Prostate gland (tissue), 2 donors: ENCODE measurements at places on chromosomes 3 and 15. TPM values are rescaled to one million over a fixed set of nuclear protein-coding genes. Genes with fewer than 3 reads are reported as not detected.
A peak's percentile ranks its signal among the peaks of the same experiment; 100 is the strongest.

MLF1 gene
- 65.0 TPM for total RNA-seq

NUSAP1 gene
- total RNA-seq, result 28.2 TPM

GPR176 gene
- 28.3 TPM for total RNA-seq

PCOLCE2 gene
- total RNA-seq, result 14.2 TPM

GRAMD1C gene
- 7.4 TPM for total RNA-seq

OR4F15 gene
- not detected for total RNA-seq

HRG gene
- not detected for total RNA-seq

DNA sequence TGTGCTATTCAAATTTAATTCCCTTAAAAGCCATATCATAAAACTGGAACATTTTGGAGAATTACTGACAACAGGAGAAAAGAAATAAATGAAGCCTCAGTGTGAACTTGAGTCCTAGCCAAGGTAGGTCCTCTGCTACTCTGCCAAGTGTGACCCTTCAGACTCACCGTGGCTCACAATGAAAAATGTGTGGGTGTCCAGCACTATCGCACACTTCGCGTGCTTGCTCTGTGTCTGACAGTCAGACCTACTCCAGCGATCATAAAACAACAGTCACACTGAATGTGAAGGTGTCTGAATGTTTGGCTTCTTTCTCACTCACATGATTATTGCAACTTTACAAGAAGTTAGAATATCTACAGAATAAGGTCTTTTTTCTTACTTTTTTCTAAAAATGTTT, 65.8 kb upstream of the TRA2B start:
- H3K27ac ChIP-seq, result no peak overlapping the region
- H3K36me3 ChIP-seq, result no peaks in the 10 kb centered on the region
- no peaks in the 10 kb centered on the region for H3K4me1 ChIP-seq
- DNase-seq, result no peak

- no peak overlapping the region for H3K27ac ChIP-seq
- DNase-seq, result no peak
- H3K4me1 ChIP-seq, result no peaks in the 10 kb centered on the region
- H3K36me3 ChIP-seq, result no peaks in the 10 kb centered on the region
Observed at GRCh38 chr3:104514776-104515175, 851.9 kb upstream of the ALCAM start.

DNA sequence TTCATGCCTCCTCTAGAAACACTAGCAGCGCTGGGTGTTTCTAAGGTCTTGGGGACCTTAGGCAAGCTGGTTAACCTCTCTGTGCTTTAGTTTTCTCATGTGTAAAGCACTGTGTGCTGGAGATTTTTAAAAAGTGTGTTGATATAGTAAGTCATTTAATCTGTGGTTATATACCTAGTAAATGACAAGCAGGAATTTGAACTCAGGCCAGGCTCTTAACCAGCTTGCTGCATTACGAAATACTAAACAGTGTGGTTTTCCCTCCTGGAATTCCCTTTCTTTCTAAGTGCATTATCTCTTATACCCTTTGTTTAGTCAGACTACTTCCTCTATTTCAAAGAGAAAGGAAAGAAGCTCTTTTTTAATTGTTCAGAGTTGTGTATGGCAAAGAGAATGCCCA, 26.5 kb downstream of the NEO1 start:
- H3K4me3 ChIP-seq, result no peak overlapping the region
- DNase-seq, result peak; percentile 80
- H3K4me1 ChIP-seq, result peaks cover 14% of the 10 kb centered on the region
- no peak overlapping the region for H3K27ac ChIP-seq
- no peaks in the 10 kb centered on the region for H3K27me3 ChIP-seq

GRCh38 chr3:88032245-88032644, 26.6 kb downstream of the CGGBP1 start:
- no peak for DNase-seq
- H3K27ac ChIP-seq, result no peak overlapping the region
- peak overlapping the region; percentile 14 for H3K4me3 ChIP-seq
- H3K27me3 ChIP-seq, result no peaks in the 10 kb centered on the region
- H3K4me1 ChIP-seq, result no peaks in the 10 kb centered on the region

GRCh38 chr3:59079962-59080361, 30.1 kb upstream of the CFAP20DC start:
- H3K36me3 ChIP-seq, result no peaks in the 10 kb centered on the region
- DNase-seq, result no peak
- H3K4me3 ChIP-seq, result no peak overlapping the region
- no peaks in the 10 kb centered on the region for H3K4me1 ChIP-seq

GRCh38 chr3:33155301-33155700, 41.5 kb downstream of the CRTAP start:
- H3K36me3 ChIP-seq, result no peaks in the 10 kb centered on the region
- H3K27ac ChIP-seq, result no peak overlapping the region

GRCh38 chr15:33341953-33342352, 31.2 kb downstream of the RYR3 start:
- no peaks in the 10 kb centered on the region for H3K4me1 ChIP-seq
- H3K36me3 ChIP-seq, result no peaks in the 10 kb centered on the region
- H3K27me3 ChIP-seq, result no peaks in the 10 kb centered on the region
- no peak for DNase-seq

- H3K36me3 ChIP-seq, result no peaks in the 10 kb centered on the region
- H3K27me3 ChIP-seq, result peaks cover 2% of the 10 kb centered on the region
- DNase-seq, result no peak
- no peak overlapping the region for H3K27ac ChIP-seq
Observed at GRCh38 chr3:37661615-37662306, 199.9 kb upstream of the CTDSPL start.

- no peaks in the 10 kb centered on the region for H3K36me3 ChIP-seq
- no peaks in the 10 kb centered on the region for H3K4me1 ChIP-seq
- no peak for DNase-seq
- no peaks in the 10 kb centered on the region for H3K27me3 ChIP-seq
Observed at GRCh38 chr3:173398111-173398479, 551 bp downstream of the NLGN1 start.

DNA sequence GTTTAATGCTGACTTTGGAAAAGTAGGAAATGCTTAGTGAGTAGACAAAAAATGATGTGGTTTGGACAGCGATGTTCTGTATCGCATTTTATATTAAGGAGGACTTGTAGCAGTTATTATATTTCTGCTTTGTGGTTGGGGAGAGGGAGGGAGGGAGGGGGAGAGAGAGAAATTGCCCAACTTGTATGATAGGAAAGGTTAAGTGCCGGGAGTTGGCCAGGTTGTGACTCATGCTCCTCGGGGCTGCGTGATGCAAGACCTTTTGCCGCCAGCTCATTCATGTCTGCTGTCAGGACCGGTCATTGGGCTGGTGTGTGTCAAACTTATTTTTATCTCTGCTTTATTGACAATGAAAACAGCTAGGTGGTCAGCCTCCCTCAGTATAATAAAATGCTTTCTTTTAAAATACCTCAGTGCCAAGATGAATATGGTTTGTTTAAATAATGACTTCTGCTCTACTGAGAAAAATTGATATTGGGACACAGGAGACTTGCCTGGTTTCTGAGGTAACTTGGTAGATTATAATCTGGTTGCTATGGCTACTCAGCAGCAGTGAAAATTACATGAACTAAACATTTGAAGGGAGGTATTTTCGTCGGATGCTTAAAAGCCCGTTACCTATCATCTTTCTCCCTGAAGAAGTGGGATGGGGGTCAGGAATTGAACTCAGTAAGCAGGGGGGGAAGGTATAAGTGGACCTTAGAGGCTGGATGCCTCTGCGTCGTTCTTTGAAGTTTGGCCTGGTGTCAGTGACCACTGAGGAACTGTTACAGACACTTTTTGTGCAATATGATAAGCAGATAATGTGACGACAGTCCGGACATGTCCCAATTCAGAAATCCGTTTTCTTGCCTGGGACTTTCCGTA, 90.7 kb downstream of the FNDC3B start:
- H3K4me1 ChIP-seq, result peaks cover 12% of the 10 kb centered on the region
- H3K36me3 ChIP-seq, result no peaks in the 10 kb centered on the region
- peak overlapping the region; percentile 49 for H3K27ac ChIP-seq

DNA sequence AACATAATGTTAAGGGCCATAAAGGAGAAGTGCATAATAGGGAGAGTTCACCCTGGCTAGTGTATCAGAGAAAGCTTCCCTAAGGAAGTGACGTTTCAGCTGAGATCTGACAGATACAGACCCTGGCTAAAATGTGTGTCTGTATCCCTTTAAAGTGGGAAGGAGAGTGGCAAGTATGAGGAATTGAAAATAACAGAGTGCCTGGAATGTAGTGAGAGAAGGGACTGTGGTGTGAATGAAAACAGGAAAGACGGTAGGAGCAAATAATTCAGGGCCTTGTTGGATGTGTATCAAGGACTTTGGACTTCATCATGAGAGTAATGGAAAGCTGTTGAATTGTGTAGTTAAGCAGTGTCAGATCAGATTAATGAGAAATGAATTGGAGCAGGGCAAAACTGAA, 30.5 kb downstream of the NEO1 start:
- peaks cover 7% of the 10 kb centered on the region for H3K4me1 ChIP-seq
- no peak overlapping the region for H3K4me3 ChIP-seq
- no peaks in the 10 kb centered on the region for H3K27me3 ChIP-seq
- H3K36me3 ChIP-seq, result no peaks in the 10 kb centered on the region
- no peak for DNase-seq
